ENCODE measurements at places on chromosomes 4 and X.

GRCh38 chr4:140091305-140091704 lies 62.7 kb downstream of the MAML3 start:
- DNase-seq = no peak

- DNase-seq = no peak
These were observed 79.0 kb downstream of the GPR82 start for GRCh38 chrX:41802958-41803357.

GRCh38 chr4:10741961-10742699 lies 57.6 kb upstream of the CLNK start:
- DNase-seq = no peak

- no peak for DNase-seq
These were observed at the start of gene ARHGAP24 for GRCh38 chr4:85474818-85475630. TSS of gene ARHGAP24 (plus strand) at chr4:85475150.

DNA sequence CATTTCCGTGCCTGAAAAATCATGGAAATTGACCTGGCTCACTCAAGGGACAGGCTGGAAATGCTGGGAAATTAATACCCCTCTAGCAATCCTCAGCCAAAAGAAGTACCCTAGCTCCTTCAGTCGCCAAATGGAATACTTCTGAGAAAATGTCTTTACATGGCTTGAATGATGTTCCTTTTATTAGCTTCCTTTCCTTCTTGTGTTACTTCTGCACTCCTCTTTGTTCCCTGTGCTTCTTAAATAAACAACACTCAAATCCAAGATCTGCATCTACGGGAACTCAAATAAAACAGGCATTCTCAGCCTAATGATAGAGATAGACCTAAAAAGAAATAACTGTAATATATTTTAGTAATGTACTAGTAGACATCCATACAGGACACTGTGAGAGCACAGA lies 36.1 kb downstream of the SPARCL1 start:
- DNase-seq = no peak

- no peak for DNase-seq
These were observed 43.0 kb upstream of the IGFBP7 start for GRCh38 chr4:57153207-57153606.

- DNase-seq = no peak
These were observed 346.6 kb downstream of the CENPC start for GRCh38 chr4:67198727-67199126.

DNA sequence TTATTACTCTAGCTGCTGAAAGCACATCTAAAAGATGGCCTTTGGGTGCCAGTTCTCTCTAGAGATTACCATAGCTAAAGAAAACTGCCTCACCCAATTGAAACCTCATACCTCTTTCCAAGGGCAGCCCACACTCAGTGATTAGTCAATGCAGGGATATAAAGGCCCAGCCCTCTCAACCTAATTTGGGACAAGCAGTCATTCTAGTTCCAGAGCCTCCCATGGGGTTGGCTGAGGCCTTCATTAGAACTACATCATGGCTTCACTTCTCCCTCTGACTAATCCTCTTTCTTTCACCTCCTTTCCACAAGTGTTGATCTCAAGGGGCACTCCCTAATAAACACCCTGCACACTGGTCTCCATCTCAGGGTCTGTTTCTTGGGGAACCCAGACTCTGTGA lies 38.5 kb upstream of the C1GALT1C1 start:
- DNase-seq = no peak

GRCh38 chrX:39654183-39654925 lies 443.4 kb downstream of the BCOR start:
- DNase-seq = no peak

- DNase-seq = no peak
These were observed 53.8 kb downstream of the CXCL1 start for GRCh38 chr4:73922766-73923630.

DNA sequence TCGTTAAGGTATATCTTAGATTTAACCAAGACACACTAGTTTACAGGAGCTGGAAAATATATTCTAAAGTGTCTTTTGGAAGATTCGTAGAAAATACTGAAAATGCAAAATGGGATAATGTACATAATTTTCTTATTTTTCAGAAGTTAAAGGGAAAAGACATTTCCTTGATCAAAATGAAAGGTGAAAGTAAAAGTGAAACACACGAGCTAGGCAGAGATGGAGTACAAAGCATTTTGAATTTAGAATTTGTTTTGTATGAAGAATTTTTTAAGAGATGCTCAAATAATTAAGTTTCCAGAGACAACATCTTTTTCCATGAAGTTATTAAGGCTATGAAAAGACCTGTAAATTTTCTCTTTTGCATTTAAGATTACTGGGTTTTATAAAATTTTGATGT lies 2192.6 kb upstream of the AGA start:
- DNase-seq = no peak

DNA sequence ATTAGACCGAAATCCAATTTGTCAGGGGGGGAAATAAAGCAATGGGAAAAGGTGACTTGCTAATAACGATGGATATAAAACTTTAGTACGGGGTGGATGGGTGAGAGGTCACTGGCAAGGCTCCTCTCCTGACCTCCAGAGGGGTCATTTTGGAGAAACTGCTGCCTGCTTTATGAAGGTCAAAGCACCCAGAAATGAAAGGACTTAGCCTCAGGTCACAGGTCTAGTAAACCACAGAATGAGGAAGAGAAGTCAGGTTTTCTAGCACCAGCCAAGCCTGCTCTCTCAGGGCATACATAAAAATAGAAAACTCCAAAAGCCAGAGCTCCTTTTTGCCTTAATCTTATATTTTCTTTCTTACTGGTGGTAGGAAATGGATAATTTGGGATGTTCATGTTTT lies 134.2 kb downstream of the SHROOM3 start:
- DNase-seq = no peak

GRCh38 chr4:154738426-154738825 lies 5.4 kb upstream of the LRAT start:
- DNase-seq = no peak

DNA sequence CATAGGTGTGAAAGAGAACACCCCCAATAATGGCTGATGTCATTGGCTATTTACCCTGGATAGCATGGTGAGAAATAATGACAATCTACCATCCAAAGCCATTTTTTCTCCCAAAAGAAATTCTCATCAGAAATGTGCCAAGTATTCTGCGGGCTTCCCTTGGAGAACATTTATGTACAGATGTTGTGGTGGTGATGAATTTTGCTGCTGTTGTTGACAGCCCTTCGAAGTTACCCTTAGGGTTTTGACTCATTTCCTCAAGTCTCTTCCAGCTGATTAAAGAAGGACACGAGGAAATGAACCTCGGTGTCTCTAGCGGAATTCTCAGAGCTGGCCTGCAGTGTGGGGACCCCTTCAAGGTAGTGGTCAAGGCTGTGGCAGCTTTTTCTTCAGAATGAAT lies 3.4 kb downstream of the KIT start:
- DNase-seq = no peak

- no peak for DNase-seq
These were observed 252.9 kb upstream of the KLF3 start for GRCh38 chr4:38411092-38411491.

DNA sequence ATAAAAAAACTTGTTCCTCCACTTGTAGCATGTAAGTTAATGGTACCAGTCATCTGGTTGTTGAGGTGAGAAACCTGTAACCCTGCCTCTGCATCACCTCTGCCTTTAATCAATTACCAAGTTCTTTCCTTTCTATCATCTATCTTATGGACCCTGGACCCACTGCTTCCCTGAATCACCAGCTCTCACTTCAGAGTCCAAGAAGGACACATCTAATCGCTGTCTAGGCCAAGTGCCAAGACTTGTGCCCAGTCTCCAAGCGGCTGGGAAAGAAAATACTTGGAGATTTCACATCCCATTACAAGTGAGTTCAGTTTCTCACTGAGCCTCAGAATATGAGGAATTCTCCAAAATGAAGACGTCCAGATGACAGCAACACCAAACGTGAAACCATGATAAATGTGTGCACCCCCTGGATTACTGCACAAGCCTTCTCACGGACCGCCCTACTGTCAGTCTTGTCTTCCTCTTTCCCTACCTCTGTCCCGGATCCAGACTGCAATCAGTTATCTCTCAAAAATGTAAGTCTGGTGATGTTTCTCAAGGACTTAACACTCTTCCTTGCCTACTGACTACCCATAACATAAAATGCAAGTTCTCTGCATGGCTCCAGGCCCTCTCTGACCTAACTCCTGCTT lies 10.4 kb downstream of the PALLD start:
- no peak for DNase-seq

GRCh38 chr4:84325625-84326024 lies 173.5 kb downstream of the NKX6-1 start:
- DNase-seq = no peak
